ENCODE measurements at places on chromosomes 7 and 10.

DNA sequence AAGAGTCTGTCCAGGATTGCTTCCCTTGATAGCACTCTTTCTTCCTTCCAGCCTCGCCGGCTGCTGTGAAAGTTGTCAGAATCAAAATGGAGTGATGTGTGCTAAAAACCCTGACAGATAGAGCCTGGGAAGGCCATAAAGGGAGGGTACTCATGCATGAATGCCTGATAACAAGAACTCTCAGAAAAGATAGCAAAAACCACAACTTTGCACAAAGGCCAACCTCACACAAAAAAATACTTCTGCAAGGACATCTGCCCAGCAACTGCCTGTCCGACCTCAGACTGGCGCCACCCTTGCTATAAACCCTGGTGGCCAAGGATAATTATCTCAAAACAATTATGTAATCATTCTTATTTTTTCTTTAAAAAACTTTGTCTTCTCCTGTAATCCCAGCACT is 133.2 kb upstream of the SVIL start:
- no peak for DNase-seq

DNA sequence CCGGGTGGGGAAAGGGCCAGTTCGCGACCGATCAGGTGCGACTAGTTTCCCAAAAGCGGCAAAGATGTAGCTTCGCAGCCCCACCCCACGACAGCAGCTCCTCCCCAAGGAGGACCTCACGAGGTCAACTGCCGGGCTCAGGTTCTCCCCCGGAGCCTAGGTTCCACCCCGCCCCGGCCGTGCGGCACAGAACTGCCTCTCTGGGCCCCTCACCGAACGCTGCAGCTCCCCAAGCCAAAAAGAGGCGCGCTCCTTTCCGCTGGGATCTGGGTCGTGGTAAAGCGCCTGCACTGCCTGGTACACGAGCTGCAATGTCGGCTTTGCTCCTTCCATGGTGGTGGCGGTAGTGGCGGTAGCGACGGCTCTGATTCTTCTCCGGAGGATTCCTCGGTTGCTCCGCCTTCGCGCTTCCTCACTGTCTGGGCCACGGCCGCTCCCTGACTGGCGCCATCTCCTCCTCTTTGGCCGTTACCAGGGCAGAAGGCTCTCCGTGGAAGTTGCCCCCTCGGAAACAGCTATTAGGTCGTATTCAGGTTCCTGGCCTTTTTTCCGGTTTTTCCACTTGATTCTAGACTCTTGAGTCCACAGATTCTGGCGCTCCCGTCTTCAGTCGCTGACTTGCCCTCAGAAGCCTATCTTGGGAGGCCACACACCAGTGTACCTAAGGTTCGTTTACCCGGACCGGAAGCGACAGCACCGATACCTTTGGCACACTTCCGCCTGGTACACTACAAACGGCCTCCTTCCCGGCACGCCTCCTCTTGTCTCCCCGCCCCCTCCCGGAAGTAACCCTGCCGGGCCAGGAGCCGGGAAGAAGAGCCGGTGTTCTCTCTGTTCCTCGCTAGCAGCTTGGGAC is at the start of gene TNPO3:
Gene TNPO3 (minus strand): TSS at position 674 of the 856 bp plus-strand sequence. CDS start 341 bp downstream, at position 333.
- DNase-seq, result peak; percentile 97

- DNase-seq, result no peak
These were observed 11.4 kb downstream of the ATG9B start for GRCh38 chr7:151012911-151013347.

GRCh38 chr7:47652591-47652990 is 70.7 kb upstream of the TNS3 start:
- DNase-seq, result no peak

DNA sequence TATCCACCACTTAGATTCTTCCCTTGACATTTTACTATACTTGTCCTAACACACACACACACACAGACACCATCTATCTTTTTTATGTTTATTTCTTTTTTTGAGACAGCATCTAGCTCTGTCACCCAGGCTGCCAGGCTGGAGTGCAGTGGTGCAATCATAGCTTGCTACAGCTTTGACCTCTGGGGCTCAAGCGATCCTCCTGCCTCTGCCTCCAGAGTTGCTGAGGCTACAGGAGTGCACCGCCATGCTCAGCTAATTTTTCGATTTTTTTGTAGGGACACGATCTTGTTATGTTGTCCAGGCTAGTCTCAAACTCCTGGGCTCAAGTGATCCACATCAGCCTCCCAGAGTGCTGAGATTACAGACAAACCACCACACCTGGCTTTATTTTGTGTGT is 16.7 kb downstream of the WIPI2 start:
- DNase-seq, result no peak

DNA sequence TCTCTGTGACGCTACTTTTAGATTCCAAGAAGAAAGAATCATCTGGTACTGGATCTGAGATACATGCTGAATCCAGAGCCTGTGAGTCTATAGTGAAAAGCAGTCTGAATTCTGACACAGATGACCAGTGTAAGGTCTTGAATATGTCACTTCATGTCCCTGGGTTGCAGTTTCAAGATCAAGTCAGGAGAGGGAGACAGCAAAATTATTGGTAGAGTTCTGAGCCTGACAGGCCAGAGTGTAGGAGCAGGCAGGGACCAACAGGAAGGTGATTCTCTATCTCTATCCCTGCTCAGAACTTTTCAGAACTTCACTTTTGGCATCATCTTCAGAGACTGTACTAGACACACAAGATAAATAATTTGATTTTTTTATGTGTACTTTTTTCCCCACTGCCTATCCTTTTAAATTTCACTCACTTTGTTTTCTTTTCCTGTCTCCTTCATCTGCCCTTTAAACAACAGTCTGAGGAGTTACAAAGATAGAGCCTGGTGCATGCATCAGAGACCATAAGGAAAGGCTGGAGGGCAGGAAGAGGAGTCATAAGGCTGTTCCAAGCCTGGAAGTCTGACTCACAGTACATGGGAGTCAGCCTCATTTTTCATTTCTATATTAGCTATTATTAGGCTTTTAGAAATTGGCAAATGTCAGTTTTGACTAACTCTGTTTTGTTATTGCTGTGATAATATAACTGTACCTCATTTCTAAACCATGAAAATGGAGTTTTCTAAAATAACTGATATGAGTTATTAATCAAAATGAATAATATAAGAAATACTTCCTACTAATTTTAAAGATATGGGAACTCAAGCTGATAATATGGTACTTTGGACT is 120.2 kb upstream of the TMEM229A start:
- no peak for DNase-seq

GRCh38 chr7:42878303-42878702 is 33.6 kb downstream of the C7orf25 start:
- no peak for DNase-seq

DNA sequence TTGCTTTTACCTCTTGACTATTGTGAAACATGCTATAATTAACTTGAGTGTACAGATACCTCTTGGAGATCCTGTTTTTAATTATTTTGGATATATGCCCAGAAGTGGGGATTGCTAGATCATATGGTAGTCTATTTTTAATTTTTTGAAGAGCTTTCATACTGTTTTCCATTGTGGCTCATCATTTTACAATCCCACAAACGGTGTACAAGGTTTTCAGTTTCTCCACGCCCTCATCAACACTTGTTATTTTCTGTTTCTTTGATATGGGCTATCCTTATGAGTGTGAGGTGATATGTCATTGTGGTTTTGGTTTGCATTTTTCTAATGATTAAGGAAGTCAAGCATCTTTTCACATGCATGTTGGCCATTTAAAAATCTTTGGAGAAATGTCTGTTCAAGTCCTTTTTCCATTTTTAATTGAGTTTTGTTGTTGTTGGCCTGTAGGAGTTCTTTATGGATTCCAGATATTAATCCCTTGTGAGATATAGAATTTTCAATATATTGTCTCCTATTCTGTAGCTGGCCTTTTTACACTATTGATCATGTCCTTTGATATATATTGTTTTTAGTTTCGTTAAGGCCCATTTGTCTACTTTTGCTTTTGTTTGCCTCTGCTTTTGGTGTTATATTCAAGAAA is 7.5 kb downstream of the AGK start:
- no peak for DNase-seq

GRCh38 chr10:87841186-87841585 is 22.1 kb downstream of the KLLN start:
- DNase-seq, result no peak

- no peak for DNase-seq
These were observed 3.7 kb downstream of the AGR2 start for GRCh38 chr7:16801111-16801542.

GRCh38 chr7:84144935-84145334 is 49.7 kb downstream of the SEMA3A start:
- DNase-seq, result no peak

- DNase-seq, result no peak
These were observed 22.4 kb upstream of the CRYGN start for GRCh38 chr7:151462306-151462779.

- DNase-seq, result no peak
These were observed 1.1 kb upstream of the GNAI1 start for GRCh38 chr7:80133361-80134114.

- DNase-seq, result no peak
These were observed 117.3 kb downstream of the BMPER start for GRCh38 chr7:34022626-34023025.

- DNase-seq, result no peak
These were observed 98.8 kb downstream of the OAT start for GRCh38 chr10:124319926-124320391.

DNA sequence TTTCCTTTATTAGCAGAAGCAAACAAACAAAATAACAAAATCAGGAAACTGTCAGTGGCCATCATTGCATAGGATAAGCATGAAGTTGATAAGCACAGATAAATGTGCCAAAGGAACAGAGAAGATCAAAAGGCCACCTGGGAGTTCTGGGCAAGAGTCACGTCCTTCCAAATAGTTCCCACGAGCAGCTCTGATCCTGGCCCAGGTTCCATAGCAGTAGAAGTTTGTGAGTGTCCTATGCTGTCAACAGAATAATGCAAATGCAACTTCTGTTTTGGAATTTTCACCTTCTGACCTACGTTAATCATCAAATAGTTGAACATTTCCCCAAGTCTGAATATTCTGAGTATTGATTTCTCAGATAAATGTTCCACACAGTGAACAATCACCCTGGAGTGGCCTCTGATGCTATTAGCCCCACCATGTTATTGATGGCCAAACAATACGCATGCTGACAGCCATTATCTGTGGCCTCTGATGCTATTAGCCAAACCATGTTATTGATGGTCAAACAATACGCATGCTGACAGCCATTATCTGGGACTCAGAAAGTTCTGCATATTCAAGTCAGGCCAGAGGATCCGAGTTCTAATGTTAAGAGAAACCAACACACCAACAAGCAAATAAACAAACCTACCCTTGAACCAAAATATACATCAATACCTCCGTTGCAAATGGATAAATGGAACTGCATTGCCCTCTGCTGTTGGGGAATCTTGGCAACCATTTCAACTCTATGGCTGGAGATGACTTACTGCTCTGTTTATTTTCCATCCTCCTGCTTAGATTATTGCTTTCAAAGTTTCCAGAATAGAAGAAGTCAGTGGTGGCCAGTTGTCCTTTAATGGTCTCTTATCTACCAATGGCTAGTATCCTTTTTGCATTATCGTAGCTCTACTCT is 63.3 kb downstream of the MRC1 start:
- no peak for DNase-seq

DNA sequence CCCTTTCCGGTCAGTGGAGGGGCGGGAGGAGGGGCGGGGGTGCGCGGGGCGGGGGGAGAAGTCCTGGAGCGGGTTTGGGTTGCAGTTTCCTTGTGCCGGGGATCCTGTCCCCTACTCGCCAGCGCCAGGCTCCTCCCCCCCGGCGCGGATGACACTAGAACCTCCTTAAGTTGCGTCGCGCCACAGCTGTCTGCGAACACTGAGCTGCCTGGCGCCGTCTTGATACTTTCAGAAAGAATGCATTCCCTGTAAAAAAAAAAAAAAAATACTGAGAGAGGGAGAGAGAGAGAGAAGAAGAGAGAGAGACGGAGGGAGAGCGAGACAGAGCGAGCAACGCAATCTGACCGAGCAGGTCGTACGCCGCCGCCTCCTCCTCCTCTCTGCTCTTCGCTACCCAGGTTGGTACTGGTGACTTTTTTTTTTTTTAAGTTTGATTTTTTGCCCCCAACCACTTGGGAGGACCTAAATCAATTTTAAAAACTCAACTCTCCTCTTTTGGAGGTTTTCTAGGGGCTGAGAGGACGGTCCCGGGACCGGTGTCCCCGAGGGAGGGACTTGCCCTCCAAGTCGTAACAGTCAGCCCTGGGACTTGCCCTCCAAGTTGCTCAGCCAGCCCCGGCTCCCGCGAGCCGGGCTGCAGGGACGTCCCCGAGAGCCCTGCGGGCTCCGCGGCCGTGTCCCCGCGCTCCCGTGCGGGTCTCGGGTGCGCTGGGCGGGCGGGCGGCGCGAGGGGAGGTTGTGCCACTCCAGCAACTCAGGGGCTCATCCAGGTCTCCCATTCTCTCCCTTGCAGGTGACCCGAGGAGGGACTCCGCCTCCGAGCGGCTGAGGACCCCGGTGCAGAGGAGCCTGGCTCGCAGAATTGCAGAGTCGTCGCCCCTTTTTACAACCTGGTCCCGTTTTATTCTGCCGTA is at the start of gene GATA3:
Gene GATA3 (plus strand): TSS at position 195 of the 914 bp plus-strand sequence. CDS start 968 bp downstream, outside the sequence.
- DNase-seq, result no peak

- no peak for DNase-seq
These were observed 44.5 kb downstream of the PALD1 start for GRCh38 chr10:70523057-70523456.

- no peak for DNase-seq
These were observed 462 bp upstream of the CISD1 start for GRCh38 chr10:58268454-58268945.

DNA sequence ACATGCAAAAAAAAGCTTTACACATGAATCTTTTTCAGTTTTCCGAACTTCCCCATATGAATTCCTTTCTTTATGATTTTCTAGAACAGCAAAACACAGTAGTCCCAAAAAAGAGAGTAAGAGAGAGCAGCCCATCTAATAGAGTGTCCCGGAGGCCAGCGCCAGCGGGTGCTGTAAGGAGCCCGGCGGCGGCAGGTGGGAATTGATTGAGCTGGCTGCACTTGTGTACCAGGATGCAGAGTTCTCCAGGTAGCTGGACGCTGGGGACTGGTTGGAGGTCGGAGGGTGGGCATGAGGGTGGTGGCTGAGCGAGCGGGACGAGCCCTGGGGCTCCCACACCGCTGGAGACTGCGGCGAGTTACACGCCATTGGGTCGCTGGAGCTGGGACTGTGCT is 4.0 kb downstream of the DLX5 start:
- DNase-seq, result no peak

DNA sequence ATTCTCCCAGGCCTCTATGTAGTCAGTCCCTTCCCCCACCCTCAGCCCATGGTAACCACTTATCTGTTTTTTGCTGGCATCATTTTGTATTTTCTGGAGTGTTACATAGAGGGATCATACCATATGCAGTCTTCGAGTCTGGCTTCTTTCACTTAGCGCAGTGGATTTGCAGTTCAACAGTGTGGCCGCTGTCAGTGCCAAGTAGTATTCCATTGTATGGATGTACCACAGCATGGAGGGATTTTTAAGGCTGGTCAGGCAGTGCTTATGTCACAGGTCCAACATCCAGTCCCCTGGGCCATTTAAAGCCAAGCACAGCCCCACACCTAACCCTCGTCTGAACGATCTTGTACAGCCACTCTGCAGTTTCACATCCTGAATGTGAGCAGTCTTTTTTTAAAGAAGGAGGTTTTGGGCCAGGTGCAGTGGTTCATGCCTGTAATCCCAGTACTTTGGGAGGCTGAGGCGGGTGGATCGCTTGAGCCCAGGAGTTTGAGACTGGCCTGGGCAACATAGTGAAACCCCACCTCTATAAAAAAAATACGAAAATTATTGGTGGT is 121.8 kb downstream of the CUX1 start:
- no peak for DNase-seq

GRCh38 chr10:94046098-94046497 is 52.4 kb downstream of the PLCE1 start:
- no peak for DNase-seq

- DNase-seq, result no peak
These were observed 213.2 kb upstream of the CTBP2 start for GRCh38 chr10:125373546-125373945.

GRCh38 chr7:18497800-18498199 is 2.3 kb downstream of the HDAC9 start:
- DNase-seq, result no peak

All from cardiac septum (tissue), 1 donor.